Pulmonary artery endothelial cell (primary cell): ENCODE measurements at places on chromosomes 2 and 18.

DNA sequence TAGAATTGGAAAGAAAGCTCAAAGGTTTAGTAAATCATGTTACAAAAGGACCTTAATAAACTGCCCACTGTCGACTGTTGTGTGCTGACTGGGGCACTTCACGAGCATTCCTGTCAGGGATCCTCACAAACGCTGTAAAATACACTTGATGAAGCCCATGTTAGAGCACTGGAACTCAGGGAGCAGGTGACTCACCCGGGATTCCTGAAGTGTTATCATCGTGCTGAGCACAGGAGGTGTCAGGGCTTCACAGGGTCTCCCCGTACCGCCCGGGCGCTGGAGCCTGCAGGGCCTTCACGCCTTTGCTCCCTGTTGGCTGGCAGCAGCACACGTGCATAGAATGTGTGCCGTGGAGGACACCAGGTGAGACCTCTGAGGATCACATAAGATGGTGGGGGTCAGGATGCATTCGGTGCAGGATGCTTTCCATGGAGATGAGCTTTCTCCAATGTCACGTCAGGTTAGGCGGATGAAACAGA lies 187.3 kb downstream of the SNTG2 start:
- no peak for DNase-seq

GRCh38 chr2:39469807-39470206 lies 32.7 kb upstream of the MAP4K3 start:
- peak; percentile 33 for DNase-seq

- DNase-seq, result no peak
Observed at GRCh38 chr2:7009207-7009911, 92.1 kb downstream of the RNF144A start.

DNA sequence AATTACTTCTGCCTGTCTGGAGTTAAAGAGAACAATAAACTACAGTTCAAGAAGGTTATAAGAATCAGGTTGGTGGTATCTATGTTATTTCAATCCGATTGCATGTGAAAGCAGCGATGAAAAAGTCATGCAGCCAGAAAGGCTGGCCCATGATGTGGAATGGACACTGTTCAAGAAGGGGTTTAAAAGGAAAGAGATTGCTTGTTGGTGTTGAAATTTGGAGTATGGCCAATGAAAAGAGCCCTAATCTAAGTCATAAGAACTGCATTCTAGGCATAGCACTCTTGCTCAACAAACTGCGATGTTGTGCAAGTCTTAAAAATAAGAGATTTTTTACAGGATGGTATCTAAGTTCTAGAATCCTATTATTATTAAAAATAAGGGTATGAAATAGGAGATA lies 61.3 kb downstream of the EFEMP1 start:
- DNase-seq, result no peak

GRCh38 chr2:885230-886071 lies 65.2 kb upstream of the SNTG2 start:
- DNase-seq, result no peak

- DNase-seq, result no peak
Observed at GRCh38 chr2:58051445-58051844, 4.8 kb downstream of the VRK2 start.

DNA sequence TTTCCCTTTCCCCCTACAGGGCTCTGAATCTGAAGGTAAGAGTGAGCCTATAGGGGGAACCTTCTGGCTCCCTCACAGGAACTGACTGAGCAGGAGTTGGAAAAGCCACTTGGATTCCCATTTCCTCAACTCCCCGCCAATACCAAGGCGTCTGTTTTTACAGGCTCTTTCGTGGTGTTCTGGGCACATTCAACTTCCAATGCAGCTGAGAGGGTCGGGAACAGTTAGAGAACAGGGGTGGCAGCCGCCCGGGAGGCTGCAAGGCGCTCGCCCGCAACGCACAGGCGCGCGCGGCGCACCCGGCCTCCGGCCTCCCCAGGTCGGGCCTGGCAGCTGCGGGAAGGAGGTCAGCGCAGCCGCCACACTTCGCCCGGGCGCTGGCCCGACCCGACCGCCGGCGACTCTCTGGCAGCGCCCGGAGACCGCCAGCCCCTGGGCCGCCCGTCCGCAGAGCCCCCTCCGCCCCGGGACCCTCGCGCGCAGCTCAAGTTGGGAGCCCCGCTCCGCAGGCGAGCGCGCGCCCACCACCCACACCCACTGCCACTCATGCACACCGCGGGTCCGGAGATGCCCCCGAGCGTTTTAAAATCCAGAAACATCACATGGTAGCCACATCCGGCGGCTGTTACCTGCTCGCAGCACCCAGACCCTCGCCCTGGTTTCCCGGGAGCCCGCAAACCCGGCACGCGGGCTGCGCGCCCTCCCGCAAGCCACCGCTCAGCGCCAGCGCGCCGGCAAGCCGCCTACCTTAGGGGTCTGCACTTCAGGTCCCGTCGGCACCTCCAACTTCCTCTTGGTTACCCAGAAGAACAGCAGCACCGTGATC lies 816 bp downstream of the GALNT14 start:
- no peak for DNase-seq
